ENCODE measurements at places on chromosomes 6 and 20. TPM values are rescaled to one million over a fixed set of nuclear protein-coding genes. Genes with fewer than 3 reads are reported as not detected.

DNA sequence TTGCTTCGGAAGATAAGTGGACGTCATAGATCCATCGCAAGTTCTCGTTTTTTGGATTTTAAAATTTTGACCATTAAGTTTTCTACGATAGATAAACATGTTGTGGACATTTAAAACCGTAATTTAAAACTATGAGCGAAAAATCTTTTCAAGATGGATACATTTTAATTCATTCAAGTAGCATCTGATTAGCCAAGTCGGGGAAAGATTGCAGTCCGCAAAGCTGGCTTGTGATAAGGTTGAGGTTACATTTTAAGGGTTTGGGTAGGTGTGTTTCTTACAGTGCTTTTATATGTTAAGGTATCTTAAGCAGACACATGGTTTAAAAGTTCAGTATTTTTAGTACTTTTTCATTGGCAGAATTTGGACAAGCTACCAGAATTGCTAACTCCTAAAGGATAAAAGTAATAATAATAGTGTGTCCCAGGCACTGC is 1.2 kb downstream of the WTAP start:
- DNase-seq: no peak

RRP36 gene
- total RNA-seq: 79.1 TPM

CST3 gene
- 368 TPM for total RNA-seq

DNA sequence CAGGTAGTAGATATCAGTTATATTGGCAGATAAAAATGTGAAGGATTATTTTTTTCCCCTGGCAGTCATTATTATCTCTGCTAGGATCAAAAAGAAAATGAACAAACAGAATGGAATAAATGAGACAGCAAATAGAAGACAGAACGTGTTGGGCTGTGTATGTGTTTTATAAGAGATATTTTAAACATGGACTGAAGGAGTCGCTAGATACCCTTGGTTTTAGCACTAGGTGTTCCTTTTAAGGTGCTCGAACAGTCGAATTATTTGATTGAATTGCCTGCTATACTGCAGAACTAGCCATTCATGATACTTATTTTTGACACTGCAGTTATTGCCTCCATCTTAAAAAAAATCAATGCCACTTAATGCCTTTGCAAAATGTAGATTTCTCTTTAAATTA is 3.7 kb downstream of the GRIK2 start:
- no peak for DNase-seq

GRCh38 chr20:4246428-4246827 is 231.1 kb upstream of the RNF24 start:
- no peak for DNase-seq

DNA sequence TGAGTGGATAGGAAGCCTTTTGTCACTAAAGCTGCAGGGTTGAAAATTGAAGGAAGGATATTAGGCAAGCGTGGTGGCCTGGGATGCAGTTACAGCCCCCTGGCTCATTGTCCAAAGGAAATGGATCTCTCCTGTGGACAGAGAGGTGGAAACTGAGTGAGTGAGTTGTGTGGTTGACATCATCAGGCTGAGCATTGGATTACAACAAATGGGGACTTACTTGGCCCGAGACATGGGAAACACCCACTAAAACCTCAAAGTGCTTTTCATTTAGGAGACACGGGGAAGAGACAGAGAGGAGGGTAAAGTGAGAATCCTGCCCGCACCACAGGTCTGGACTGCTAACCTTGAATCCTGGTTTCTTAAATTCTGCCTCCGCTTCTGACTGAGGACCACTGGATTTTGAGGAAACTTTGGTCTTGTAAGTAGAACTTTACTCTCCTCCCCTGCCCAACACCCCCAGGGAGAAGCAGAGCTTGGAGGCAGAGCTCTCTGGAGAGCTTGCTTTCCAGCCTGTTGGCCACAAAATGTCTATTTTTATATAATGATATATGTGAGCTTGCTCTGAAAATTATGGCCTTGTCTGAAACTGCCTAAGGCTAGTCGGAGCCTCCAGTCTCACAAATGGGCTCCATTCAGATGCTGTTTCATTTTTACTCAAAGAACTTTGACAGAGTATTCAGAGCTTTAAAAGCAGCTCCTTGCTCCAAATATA is at the start of gene PKIG:
Gene PKIG (plus strand): TSS at position 269 of the 715 bp plus-strand sequence. CDS start 31,978 bp downstream, outside the sequence.
- DNase-seq: no peak

RGS17 gene
- 9.3 TPM for total RNA-seq

DNA sequence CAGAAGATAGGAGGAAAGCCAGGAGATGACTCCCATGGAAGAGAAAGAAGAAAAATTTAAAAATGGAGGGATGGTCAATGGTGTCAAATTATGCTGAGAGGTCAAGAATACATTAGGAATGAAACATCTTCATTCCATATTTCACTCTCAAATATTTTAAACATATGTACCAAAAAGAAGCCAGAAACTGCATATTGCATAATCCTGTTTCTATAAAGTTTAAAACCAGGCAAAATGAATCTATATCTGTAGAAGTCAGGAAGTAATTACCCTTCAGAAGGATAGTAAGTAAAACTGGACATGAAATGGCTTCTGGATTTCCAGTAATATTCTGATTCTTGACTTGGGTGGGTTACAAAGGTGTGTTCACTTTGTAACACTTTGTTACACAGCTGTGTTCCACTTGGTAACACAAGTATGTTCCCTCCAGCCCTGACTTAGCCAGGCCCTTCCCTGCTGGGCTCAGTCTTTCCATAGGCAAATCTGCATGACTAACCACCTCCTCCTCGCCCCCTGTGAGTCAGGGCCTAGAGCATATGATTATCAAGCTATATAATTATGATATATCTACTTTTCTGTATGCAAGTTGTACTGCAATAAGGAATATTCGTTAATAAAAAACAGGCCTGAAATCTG is 20.2 kb upstream of the C6orf141 start:
- no peak for DNase-seq

GRCh38 chr6:19443411-19443810 is 393.8 kb upstream of the ID4 start:
- no peak for DNase-seq

DNA sequence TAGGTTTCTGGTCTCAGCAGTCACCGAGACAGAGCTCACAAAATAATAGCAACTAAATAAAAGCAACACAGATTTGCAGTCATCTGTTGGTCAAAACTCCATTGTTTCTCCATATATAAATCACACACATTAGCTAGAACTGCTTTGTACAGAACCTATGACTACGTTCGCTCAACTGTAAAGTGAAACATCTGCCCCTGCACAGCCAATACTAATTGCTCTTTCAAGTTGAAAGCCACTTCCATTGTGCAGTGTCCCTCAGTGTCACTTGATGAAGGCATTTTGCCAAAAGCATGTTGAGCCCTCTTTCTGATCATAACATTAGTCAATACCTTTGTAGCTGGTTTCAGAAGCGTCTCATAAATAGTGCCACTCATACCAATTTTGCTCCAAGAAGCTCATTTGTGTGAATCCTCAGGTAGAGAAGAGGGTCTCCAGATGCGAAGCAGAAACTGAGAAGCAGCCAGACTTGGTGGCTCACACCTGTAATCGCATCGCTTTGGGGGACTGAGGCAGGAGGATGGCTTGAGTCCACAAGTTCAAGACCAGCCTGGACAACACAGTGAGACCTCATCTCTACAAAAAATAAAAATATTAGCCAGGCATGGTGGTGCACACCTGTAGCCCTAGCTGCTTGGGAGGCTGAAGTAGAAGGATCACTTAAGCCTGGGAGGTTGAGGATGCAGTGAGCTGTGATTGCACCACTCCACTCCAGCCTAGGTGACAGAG is 68.9 kb downstream of the PERP start:
- DNase-seq: peak; percentile 35

DNA sequence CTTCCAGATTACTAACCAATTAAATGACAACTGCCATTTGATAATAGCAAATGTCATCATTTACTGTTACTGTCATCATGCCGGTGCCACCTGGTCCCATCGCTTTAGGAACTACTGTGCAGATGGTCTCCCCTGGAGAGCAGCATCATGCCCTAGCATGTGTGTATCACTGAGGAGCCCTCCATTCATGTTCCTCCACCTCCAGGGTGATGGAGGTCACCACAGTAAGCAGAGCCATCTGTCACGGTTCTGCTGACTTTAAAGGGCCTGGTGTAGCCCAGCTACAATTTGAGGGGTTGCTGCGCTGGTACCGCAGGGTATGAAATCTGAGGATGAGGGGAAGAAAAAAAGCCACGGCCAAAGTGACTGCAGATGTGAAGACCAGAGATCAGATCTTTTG is 118.8 kb upstream of the KCNK16 start:
- DNase-seq: no peak

- no peak for DNase-seq
These were observed 10.2 kb downstream of the BNIP5 start for GRCh38 chr6:36326356-36326995.

DNA sequence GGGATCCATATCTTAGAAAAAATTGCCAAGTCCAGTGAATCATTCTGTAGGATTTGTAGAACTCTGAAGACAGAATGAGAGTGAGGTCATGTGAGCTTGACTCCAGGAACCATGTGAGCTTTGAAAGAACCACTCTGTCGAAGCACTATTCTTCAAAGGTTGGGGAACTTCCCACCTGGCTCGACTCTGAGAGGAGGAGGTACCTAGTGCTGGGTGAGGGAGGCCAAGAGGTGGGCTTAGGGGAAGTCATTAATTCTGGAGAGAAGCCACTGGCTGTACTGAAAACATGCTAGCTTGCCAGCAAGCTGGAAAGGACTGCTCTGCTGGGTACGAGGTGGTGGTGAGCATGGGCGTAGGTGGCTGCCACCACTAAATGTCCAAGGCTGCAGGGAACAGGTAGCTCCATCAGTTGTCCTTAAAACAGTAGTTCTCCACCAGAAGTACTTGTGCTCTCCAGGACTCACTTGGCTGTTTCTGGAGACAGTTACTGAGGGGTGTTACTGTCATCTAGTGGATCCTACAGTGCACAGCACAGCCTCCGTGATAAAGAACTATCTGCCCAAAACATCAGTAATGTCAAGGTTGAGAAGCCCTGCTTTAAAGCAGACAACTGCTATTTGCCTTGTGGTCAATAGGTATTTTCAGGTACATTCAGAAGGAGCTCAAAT is 34.7 kb upstream of the SYNJ2 start:
- DNase-seq: no peak

DNA sequence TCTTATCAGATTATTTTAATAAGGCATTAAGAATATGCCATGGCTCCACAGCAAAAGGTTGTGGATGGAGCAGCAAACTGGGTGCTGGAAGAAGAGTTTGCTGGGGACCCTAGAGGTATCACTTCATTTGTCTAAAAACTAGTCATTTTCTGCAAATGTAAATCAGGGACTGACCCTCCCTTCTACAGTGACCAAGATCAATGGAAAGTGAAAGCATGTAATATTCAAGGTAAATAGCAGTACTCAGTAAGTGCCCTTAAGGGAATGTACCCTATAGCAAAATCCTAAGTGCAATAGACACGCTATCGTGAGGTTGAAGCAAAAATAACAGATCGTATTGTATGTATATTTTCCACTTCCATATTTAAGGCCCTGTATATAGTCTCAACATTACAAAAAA is 38.7 kb downstream of the TRDN start:
- DNase-seq: no peak

Measured in Caki2 (cell line).